CD8-positive, alpha-beta T cell (primary cell): ENCODE measurements at places on chromosomes 1 and 21. TPM values are rescaled to one million over a fixed set of nuclear protein-coding genes. Genes with fewer than 3 reads are reported as not detected.

The CITED4 gene
- total RNA-seq, result 34.2 TPM

The CELA2B gene
- total RNA-seq, result not detected

- peak; percentile 62 for DNase-seq
Measured at GRCh38 chr1:236281198-236281653, 532 bp downstream of the ERO1B start.

DNA sequence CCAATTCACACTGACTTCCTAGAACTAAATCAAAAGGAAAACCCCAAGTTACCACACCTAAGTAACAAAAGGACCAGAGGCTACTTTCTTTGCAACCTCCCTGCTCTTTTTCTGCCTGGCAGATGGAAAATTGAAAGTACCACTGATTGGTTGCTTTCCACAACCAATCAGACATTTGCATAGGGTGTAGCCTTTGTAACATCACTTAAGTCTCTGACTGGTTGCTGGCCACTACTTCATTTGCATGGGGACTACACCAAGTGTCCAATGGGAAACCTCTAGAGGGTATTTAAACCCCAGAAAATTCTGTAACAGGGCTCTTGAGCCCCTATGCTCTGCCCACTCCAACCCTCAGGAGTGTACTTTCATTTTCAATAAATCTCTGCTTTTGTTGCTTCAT, 365.0 kb downstream of the LTN1 start:
- DNase-seq, result no peak

The WNT3A gene
- 0.14 TPM for total RNA-seq

- DNase-seq, result no peak
Measured at GRCh38 chr21:31143036-31143435, 104.8 kb upstream of the KRTAP19-8 start.

DNA sequence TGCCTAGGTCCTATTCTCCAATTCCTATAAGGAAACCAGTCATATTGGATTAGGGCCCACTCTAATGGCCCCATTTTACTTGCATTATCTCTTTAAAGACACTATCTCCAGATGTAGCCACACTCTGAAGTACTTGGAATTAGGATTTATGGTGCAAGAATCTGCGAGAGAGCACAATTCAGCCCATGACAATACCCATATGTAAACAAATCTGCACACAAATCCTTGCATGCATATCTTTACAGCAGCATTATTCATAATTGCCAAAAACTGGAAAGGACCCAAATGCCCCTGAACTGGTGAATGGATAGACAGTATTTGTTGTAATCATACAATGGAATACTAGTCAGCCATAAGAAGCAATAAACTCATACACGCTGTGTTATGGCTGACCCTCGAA, 229.8 kb upstream of the ADAMTS5 start:
- DNase-seq, result no peak

- DNase-seq, result no peak
Measured at GRCh38 chr1:77513839-77514763, 168.4 kb downstream of the ZZZ3 start.

The SEMA4A gene
- total RNA-seq, result 2.9 TPM

DNA sequence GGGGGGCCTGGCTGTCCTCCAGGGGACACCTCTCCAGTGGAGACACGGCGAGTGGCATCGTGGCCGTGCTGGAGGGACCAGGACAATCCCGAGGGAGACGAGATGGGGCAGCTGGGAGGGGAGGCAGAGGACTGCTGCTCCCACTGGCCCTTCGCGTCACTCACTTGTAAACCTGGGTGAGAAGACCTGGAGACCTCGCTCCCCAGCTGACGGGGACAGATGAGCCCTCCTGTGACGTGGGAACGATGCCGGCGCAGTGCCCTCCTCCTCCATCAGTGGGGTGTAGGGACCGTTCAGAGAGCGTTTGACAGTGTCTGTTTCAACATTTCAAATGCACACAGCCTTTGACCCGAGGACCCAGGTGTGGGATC, 4.6 kb downstream of the SPATC1L start:
- DNase-seq, result no peak

DNA sequence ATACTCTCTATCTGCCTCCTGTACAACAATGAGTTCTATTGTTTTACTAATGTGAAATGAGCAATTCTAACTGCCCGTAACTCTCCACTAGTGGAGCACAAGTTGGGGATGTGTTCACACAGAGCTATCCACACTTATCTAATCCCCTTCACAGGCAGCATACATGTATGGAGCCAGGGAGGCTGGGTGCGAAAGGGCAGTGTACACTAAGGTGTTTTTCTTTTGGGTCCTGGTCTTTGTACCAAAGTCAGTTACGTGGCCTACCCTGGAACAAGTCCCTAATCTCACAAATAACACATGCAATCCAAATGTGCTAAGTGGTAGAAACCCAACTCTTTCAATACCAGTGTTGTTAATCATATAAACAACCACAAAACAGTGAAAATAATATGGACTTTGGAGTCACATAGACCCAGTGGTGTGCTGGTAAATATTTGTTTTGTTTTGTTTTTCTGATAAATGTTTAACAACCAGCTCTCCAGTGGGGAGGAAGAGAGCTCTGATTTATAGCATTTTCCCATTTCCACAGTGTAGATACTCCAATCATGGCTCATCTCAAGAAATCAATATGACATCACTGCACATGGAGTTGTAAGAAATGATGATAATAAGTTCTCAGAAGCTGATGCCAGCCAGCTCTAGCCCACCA, 319.9 kb upstream of the DUSP10 start:
- DNase-seq, result no peak

DNA sequence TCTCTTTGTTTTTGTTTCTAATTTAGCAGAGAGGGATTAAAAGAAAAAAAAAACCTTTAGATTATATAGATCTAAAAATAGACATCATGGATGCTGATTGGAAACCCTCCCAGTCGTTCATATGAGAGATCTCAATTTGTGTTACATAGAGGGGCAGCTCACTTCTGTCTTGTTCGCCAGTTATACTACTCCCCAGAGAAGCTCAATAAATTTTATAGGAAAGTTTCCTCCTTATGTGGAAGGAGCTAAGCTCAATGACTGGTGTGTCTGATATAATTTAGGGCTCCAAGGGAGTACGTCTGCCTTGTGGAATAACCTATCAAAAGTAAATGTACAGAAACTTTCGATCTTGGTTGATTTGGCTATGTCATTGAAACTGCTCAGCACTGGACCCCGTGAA, 117.6 kb downstream of the PEX14 start:
- DNase-seq, result no peak

DNA sequence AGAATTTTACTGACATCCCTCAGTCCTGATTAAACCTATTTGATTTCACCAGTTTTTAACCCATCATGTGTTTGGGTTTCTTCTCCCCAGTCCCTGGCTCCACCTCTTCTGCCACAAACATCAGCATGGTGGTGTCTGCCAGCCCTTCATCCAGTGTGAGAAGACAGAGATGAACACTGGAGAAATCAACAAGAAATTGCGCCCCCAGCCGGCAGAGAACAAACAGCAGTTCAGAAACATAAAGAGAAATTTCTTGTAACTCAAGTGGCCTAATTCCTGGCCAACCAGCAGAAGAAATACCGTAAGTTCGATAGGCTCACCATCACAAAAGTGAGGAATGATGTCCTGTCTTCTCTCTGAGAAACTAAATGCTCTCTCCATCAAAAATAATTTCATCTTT, 18.3 kb downstream of the S100A11 start:
- DNase-seq, result no peak

DNA sequence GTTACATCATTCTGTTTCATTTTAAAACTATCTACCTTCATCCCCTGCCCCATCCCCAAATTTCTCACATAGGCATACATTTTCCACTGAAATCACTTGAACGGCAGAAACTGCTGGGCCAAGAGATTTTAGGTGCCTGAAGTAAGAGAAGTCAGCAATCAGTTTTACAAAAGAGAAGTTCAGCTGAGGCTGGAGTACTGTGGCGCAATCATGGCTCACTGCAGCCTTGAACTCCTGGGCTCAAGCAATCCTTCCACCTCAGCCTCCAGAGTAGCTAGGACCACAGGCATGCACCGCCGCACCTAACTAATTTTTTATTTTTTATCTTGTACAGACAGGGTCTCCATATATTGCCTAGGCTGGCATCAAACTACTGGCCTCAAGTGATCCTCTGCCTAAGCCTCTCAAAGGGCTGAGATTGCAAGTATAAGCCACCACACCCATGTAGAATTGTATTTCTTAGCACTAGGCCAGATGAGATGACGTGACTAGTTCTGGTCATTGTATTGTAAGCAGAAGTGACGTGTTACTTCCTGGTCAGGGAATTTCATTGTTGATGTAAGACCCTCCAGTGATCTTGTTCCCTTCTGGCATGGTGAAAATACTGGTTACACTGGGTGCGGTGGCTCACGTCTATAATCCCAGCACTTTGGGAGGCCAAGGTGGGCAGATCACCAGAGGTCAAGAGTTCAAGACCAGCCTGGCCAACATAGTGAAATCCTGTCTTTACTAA, 7.1 kb downstream of the BECN2 start:
- DNase-seq, result no peak

The CELA3B gene
- not detected for total RNA-seq

DNA sequence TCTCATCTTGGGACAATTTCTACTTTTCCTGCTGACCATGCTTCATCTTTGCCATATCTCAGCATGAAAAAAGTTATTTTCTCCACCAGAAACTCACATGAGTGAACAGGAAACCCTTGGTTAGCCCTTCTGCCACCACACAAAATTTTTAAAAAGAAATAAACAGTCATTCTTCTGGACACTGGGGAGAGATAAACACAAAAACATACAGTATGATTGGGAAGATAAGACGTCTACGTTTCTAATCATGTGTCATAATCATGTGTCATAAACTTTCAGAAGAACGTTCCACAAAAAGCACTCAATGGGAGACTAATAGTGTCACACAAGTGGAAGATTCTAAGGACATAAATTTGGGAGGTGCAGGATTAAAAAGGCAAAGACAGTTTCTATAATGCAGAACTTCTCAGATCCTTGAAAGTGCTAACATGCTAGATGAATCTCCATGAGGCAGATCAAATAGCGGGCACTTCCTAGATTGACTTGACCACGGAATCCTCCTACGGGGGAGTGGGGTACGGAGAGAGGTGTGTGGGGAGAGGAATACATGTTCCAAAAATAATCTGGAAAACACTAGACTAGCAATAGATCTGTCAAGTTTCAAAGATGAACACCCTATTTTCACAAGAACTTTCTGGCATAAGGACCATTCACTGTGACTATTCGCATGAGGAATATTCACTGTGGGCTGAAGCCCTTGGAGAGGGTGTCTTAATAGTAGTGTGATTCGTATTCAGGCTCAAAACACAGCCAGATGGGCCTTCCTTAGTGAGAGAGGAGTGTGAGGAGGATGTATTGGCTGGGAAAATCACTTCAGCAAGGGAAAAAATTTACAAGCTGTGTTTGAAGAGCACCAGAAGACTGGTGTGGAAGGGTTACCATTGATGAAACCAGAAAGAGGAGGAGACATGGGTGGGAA, 206.7 kb downstream of the SETD4 start:
- DNase-seq, result no peak

The TLR5 gene
- total RNA-seq, result 1.1 TPM

- DNase-seq, result no peak
Measured at GRCh38 chr1:217331698-217332097, 299.2 kb downstream of the GPATCH2 start.

The TXNDC12 gene
- 16.0 TPM for total RNA-seq

GRCh38 chr1:81681601-81682266, 119.0 kb upstream of the ADGRL2 start:
- no peak for DNase-seq

GRCh38 chr1:151847867-151848596, 5.5 kb downstream of the THEM5 start:
- no peak for DNase-seq
